ENCODE measurements at places on chromosomes 4 and X.

DNA sequence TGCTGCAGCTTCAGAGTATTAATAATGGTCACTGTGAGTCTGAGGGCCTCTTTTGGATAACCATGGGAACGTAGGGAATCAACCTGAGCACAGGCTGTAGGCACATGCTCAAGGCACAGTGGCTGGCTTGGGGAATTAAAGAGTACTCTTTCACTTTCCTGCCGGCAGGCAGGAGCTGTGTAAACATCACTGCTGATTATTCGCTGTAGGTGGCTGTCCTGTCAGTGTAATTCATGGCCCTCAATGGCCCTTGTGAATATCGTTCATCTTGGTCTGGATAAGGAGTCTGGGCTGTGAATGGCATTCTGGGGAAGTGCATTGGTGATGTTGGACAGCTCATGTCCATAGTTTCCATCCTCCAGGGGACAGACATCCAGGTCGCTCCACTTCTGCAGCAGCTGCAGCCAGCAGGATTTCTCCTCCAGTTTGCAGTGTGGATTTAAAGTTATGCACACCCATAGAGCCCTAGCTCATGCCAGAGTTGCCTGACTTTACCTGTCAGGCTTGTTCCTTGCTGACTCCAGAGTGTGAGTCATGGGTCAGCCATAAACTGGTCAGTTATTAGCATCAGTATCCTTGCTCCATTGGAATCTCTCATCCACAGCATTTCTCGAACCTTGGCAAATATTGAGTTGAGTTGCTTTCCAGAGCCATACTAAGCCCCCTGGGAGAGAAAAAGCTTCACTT is 43.0 kb downstream of the C4orf33 start:
- no peak for DNase-seq

DNA sequence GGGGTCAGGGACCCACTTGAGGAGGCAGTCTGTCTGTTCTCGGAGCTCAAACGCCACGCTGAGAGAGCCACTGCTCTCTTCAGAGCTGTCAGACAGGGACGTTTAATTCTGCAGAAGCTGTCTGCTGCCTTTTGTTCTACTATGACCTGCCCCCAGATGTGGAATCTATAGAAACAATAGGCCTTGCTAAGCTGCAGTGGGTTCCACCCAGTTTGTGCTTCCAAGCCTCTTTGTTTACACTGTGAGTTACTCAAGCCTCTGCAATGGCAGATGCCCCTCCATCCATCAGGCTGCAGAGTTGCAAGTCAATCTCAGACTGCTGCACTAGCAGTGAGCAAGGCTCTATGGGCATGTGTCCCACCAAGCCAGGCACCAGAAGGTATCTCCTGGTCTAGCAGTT is 158.1 kb downstream of the DTHD1 start:
- DNase-seq = no peak

DNA sequence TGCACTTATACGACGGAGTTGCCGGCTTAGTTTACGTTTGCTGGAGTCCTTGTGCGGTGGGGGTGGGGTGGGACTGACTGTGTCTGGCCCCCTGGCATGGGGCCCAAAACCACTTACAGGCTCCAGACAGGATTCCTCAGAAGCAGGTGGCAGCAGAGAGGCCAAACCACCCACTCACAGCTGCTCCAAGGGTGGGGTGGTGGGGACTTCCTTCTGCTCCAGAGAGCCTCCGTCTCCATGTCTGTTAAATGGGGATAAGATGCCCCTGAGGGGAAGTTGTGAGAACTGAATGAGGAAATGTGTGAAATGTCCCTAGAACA is 36.7 kb downstream of the PSAPL1 start:
- no peak for DNase-seq

GRCh38 chrX:124226129-124226528 is 106.3 kb upstream of the TEX13D start:
- no peak for DNase-seq

- no peak for DNase-seq
These were observed 122.1 kb upstream of the EOLA2 start for GRCh38 chrX:150060406-150060805.

DNA sequence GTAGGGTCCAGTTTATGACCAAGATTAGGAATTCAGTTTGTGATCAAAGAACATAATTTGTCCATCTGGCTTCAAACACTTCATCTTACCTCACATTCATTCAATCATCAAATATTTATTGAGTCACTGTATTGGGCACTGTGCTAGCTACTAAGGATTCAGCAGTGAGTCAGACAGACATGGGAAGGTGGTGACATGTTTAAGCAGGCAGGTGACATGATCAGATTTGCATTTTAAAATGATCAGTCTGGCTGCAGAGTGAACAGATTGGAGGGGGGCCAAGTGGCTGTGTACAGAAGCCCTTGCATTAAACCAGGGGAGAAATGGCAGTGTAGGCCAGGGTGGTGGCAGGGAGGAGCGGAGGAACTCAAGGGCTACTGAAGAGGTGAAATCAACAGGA is 25.1 kb upstream of the APLN start:
- DNase-seq = no peak

GRCh38 chr4:150135134-150135772 is 57.0 kb downstream of the DCLK2 start:
- no peak for DNase-seq

DNA sequence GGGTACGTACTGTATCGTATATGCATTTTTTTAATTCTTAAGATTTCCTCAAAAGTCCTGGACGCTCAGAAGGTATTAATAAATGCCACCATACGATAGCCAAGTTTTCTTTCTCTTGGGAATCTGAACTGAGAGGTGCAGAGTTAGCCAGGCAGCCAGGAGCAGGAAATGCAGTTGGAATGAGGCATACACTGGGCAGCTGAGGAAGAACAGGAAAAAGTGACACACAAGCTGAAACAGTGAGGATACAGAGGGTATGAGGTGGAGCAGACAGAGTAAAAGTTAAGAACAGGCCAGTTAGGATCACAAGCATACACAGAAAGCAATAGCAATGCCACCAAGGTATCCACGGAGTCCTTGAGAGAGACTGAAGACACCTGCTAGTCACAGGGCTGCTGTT is 13.4 kb downstream of the UFSP2 start:
- no peak for DNase-seq

- DNase-seq = no peak
These were observed 59.6 kb downstream of the RPS3A start for GRCh38 chr4:151158979-151159378.

GRCh38 chr4:856225-856901 is 30.4 kb upstream of the CPLX1 start:
- DNase-seq = no peak

DNA sequence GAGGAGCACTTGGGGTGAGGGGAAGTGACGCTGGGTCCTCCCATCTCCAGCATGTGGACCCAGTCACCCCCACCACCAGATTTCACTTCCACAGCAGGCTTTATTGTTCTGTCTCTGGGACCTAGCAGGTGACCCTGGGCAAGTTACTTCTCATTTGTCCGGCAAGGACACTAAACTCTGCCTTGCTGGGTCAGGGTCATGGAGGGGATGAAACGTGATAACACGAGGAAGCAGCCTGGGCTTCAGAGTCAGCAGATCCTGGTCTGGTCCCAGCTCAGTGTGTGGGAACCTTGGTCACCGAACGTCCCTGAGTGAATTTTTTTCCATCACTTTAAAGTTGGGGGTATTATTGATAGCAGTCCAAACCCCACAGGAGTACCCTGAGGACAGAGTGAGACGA is 3.9 kb downstream of the UBA1 start:
- DNase-seq = no peak

DNA sequence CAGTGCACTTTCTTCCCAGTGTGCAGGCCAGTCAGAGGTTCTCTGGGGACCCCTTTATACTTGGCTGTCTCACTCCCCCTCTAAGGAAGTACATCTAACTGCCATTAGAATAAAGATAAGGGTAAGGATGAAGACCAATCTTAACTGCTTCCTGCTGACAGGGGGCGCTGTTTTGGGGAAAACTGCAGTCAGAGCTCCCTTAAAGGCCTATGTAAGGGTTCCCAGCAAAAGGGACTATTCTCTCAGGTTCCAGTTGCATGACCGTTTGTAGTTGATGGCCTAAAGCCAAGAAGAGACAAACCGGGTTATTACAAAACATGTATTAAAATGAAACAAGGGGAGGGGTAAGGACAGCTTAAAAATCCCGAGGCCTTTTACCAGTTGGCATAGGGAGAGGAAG is 115.6 kb upstream of the SPIN4 start:
- no peak for DNase-seq

GRCh38 chrX:104913348-104913747 is 307.1 kb downstream of the TEX13A start:
- no peak for DNase-seq

All from HTR-8/SVneo (cell line).